ENCODE measurements at places on chromosomes 13 and 19. TPM values are rescaled to one million over a fixed set of nuclear protein-coding genes. Genes with fewer than 3 reads are reported as not detected.

Gene LRP3
- polyA plus RNA-seq = 10.6 TPM

Gene YIF1B
- 54.2 TPM for polyA plus RNA-seq

Gene DNAAF3
- 10.9 TPM for polyA plus RNA-seq

Gene PTPRH
- polyA plus RNA-seq = 0.22 TPM

Gene THSD1
- 7.1 TPM for polyA plus RNA-seq

Gene LRRC25
- 16.1 TPM for polyA plus RNA-seq

Gene CAPS
- polyA plus RNA-seq = 90.2 TPM

Gene ANGPTL4
- 96.3 TPM for polyA plus RNA-seq

Gene TUBB4A
- polyA plus RNA-seq = 0.05 TPM

Gene CYP2A6
- polyA plus RNA-seq = 0.57 TPM

Gene NDUFS7
- 133 TPM for polyA plus RNA-seq

Gene IGSF23
- not detected for polyA plus RNA-seq

Gene CLC
- 0.30 TPM for polyA plus RNA-seq

Gene TUBA3C
- polyA plus RNA-seq = not detected

Gene CLEC17A
- 0.08 TPM for polyA plus RNA-seq

Gene KLF1
- polyA plus RNA-seq = 0.61 TPM

Gene KLC3
- 2.2 TPM for polyA plus RNA-seq

Gene KRTDAP
- 0.49 TPM for polyA plus RNA-seq

Gene MCEMP1
- polyA plus RNA-seq = 298 TPM

Gene SIRT2
- 35.5 TPM for polyA plus RNA-seq

Gene SYDE1
- polyA plus RNA-seq = 16.5 TPM

Gene SULT2A1
- 0.01 TPM for polyA plus RNA-seq

Gene FCER2
- 1.2 TPM for polyA plus RNA-seq

Gene EHD2
- 68.0 TPM for polyA plus RNA-seq

Gene CYP2F1
- 2.9 TPM for polyA plus RNA-seq

Gene MAMSTR
- polyA plus RNA-seq = 0.48 TPM

Gene WDR62
- 0.86 TPM for polyA plus RNA-seq

Gene PGLYRP1
- polyA plus RNA-seq = 1.0 TPM

Gene KLK10
- polyA plus RNA-seq = 34.2 TPM

Gene YJEFN3
- 3.6 TPM for polyA plus RNA-seq

Gene NOTCH3
- polyA plus RNA-seq = 22.1 TPM

Gene NLRP9
- polyA plus RNA-seq = not detected

Gene ZNF345
- 3.2 TPM for polyA plus RNA-seq

Gene ELAVL3
- polyA plus RNA-seq = not detected

Gene KLK2
- polyA plus RNA-seq = not detected

Gene ONECUT3
- not detected for polyA plus RNA-seq

Gene BLVRB
- polyA plus RNA-seq = 331 TPM

Gene NPAS1
- polyA plus RNA-seq = 0.35 TPM

Gene ZNF223
- polyA plus RNA-seq = 3.9 TPM

Gene CLDND2
- polyA plus RNA-seq = 0.66 TPM

Gene THSD8
- 6.2 TPM for polyA plus RNA-seq

Gene LYL1
- polyA plus RNA-seq = 34.1 TPM

Gene BRCA2
- polyA plus RNA-seq = 0.85 TPM

Measured in lung (tissue), 17 donors.